Right forelimb (tissue), 1 donor: ENCODE measurements at places on chromosomes 7 and 10.

DNA sequence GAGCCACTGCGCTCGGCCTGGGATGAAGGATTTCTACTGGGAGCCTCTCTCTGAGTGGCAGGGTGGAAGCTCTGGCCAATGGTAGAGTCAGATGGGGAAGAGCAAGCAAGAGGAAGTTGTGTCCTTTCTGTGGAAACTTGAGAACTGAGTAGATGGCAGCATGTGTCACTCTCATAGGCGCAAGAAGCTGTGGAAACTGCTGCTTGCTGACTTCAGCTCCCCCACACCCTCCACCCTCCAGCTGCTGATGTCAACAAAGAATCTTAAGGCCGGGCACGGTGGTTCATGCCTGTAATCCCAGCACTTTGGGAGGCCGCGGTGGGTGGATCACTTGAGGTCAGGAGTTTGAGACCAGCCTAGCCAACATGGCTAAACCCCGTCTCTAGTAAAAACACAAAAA lies 39.8 kb upstream of the SRGN start:
- no peak for DNase-seq

DNA sequence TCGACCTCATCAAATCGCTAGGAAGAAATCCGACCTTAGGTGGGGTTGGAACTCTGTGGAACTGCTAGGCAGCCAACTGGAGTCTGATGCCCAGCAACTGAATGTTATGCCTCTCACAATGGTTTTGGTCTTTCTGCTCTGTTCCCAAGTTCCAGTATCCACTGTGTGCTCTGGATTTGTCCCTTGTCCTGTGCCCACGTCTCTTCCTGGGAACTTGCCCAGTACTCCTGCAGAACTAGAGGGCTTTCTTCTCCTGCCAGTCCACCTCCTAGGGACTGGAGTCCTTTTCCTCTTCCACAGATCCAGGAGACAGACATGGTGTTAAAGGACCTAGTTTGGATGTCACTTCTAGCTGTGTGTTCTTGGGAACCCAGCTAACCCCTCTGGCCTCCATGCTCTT lies 26.6 kb downstream of the PRTFDC1 start:
- no peak for DNase-seq

- DNase-seq: no peak
Observed at GRCh38 chr10:122767621-122768388, 68.2 kb upstream of the C10orf120 start.

DNA sequence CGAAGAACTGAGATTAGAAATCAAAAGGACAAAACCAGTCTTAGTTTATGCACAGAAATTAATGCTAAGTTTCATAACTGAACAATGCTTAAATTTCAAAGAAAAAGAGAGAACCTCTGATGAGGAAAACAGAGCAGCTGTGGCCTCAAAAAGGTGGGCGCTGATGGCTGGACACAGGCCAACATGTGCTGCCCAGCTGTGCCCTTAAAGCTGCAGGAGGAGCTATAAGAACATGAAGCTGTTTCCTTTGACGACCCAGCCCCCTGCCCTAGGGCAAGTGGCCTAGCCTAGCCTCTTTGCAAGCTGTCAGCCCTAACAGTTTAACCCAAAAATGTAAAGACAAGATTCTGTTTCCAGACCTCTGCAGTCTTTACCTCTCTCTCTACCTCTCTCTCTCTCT lies 107.7 kb downstream of the GRID1 start:
- DNase-seq: peak; percentile 26

- no peak for DNase-seq
Observed at GRCh38 chr7:154774303-154774969, 228.5 kb downstream of the PAXIP1 start.

DNA sequence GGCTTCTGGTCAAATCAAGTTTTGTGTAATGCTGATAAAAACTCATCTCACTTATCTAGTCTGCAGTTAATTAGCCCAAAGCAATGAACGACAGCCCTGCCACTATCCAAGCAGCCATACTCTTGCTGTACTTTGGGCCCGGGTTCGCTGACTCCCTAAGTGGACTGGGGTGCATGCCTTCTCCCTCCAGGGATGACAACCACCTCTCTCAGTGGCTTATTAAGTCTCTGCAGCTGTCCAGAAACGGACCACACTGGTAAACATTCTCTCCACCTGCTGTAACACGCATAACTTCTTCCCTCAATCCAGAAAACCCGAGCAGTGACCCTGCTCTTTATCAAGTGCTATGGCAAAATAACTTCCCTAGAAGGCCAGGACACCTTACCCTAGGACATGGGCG lies 3.9 kb downstream of the FBXW4 start:
- no peak for DNase-seq

GRCh38 chr10:17518338-17518737 lies 63.9 kb upstream of the ST8SIA6 start:
- no peak for DNase-seq

DNA sequence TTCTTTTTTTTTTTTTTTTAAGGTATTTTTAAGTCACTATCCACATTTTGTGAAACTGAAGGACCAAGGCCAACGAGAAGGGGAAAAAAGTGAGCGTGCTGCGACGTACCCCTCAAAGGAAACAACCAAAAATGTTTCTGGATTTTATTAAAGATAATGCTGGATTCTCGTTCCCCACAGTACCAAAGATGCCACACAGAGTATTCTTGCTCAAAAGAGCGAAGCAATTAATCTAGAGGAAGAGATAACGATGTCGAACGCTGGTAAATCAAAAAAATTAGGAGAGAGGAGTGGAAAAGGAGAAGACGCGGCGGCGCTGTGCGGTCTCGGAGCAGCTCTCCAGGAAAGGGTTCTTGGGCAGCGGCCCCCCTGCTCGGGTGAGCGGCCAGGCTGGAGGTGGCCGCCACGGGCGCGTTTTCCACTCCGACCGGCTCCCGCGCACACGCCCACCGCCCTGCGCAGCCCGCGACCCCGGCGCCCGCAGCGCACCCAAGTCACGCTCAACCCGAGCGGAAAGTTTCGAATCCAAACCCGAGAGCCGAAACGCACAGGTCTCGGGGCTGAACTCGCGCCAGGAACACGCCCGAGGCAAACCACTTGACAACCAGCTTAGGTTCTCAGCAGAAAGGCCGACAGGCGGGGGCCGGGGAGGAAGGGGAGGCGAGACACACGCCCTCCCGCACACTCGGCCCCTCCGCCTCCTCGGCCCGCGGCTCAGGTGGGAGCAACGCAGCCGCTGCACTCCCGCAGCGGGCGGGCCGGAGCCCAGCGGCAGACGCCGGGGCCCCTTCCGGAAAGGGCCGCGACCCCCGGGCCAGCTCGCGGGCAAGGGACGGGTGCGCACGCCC lies 989 bp downstream of the SRPK2 start:
- DNase-seq: peak; percentile 76

DNA sequence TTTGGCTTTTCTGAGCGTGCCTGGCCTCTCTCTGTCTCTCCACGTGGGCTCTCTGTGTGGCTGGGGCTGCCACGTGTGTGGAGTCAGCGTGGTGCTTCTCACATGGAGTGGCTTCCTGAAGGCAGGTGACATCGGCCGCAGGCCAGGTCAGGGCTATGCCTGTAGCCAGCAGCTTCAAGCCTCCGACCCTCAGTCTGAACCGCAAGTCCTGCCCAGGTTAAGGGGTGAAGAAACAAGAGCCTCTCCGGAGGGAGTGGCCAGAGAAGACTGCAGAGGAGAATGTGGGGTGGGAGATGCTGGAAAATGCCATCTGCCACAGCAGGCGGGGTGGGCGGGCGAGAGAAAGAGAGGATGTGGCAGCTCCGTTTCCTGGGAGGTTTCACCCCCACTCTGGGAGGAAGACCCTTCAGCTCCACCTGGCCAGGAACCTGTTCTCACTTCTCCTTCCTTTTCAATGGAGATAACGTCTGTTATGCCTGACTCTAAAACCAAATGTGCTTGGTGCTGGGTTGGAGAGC lies 14.3 kb upstream of the VIPR2 start:
- DNase-seq: no peak

- DNase-seq: no peak
Observed at GRCh38 chr10:124864421-124865193, 63.0 kb downstream of the ABRAXAS2 start.

DNA sequence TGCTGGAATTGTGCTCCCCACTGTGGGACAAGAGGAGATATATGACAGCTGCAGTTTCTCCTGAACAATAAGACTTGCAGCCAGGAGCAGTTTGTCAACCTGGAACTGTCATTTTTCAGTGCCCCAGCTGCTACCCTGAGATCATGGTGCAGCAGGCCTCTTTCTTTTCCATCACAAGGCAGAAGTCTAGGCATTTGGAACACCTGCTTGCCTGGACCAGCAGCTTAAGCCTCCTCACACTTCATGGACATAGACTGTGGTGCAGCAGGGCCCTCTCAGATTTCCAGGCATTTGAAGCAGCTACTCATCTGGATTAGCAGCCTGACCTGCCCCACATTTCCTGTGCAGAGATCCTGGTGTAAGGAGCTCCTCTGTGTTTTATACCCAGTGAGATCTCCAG lies 450.7 kb upstream of the TEX47 start:
- no peak for DNase-seq

DNA sequence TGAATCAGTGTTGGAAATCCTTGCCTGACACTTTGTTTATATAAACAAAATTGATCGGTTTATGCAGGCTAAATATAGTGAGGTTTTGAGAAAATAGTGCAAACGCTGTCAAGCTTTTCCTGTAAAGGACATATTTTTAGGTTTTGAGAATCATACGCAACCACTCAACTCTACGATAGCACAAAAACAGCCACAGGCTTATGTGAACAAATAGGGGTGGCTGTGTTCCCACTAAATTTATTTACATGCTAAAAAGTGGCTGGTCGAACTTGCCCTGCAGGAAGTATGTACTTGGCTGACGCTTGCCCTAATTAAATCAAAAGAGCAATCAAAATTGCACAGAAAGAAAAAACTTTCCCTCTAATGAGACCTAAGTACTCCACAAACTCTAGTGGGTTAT lies 234.7 kb upstream of the CACNA2D1 start:
- DNase-seq: no peak

DNA sequence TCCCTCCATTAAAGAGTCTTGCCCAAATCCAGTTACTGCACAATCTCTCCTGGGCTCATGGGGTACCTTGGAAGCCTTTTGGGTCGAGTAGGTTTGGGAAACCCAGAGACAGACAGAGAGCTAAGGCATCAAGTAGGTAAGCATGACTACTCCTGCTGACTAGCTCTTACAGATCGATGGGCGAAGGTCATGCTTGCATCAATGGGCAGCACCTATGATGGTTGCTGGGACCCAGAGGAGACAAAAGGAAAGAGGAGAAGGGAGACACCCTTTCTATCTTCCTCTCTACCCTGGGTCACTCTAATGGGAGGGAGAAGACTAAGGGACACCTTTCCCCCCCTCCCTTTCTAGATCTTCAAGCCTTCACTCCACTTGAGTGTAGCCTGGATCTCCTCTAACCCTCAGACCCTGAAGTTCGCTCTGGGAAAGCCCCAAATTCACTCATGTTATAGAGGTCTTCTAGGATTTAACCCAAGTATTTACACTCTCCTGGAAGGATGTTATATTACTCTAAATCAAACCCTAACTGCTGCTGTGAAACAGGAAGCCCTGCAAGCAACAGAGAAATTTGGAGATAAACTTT lies 31.6 kb upstream of the ZNF746 start:
- no peak for DNase-seq

DNA sequence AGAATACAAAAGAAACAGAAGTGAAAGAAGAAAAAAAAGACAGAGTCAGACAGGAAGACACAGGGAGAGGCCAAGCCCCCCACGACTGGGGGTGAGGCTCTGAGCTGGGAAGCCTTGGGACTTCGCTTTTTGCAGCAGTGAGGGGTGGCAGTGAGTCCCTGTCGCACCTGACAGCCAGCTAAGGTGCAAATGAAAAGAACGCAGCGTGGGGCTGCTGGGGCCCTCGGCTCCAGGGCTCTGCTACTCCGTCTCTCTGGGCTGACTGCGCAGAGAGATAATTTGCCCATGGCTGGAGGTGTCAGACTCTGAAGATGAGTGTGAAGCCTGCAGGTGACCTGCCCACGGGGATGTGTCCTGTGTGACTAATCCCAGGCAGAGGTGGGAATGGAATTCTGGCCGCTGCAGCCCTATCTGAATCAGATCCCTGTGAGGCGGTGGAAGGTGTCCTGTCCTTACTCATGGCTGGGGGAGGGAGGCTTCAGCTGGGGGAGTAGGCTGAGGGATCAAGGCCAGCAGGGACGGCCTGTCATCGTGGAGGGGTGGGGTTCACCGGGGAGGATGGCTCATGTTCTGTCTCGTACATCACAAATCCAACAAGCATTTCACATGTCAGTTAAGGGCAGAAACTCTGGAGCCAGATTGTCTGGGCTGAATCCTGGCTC lies 96.4 kb downstream of the SLIT1 start:
- no peak for DNase-seq

GRCh38 chr7:41103331-41103730 lies 599.6 kb downstream of the INHBA start:
- no peak for DNase-seq

- DNase-seq: no peak
Observed at GRCh38 chr7:47474937-47475879, 106.7 kb downstream of the TNS3 start.

GRCh38 chr10:90779548-90779947 lies 78.3 kb downstream of the HTR7 start:
- DNase-seq: no peak
